ENCODE measurements at places on chromosomes 11 and 22.
A peak's percentile ranks its signal among the peaks of the same experiment; 100 is the strongest.

GRCh38 chr11:3738241-3738640, 59.1 kb downstream of the NUP98 start:
- ATAC-seq, result no peak

- ATAC-seq, result peak; percentile 32
These were observed 104.3 kb downstream of the GAB2 start for GRCh38 chr11:78313181-78313795.

DNA sequence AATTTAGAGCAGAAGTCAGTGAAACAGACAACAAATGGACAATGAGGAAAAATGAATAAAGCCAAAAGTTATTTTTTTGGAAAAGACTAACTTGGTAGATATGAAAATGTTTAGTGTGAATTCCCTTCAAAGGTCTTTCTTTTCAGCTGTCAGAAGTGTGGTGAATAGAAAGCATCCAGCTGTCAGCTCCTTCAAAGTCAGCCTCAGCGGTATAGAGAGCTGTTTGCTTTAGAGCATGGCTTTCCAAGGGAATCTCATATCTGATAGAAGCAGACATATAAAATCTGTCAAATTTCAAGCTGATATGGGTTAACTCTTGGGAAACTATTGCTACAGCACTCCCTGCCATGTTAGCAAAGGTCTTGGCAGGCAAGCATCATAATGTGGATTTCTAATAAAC, 309.3 kb downstream of the CASP12 start:
- no peak for ATAC-seq

GRCh38 chr22:47381240-47381639, 618.8 kb downstream of the TBC1D22A start:
- no peak for ATAC-seq
